ENCODE measurements at places on chromosomes 16 and 17.
A peak's percentile ranks its signal among the peaks of the same experiment; 100 is the strongest.

DNA sequence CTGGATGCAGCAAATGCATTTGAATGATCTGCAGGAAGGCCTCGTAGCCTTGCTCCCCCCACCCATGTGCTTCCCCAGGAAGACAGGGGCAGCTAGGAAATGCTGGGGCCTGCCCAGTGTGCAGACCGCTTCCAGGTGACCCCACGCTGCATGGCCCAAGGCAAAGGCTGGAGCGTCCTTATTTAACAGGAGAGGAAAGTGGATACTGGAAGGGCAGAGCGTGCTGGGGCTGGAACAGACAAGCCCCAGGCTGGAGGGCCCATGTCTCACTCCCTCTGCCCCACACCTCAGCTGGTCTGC lies 26.1 kb upstream of the NPTX1 start:
- DNase-seq = no peak

GRCh38 chr16:75446416-75446815 lies 13.1 kb upstream of the CFDP1 start:
- no peak for DNase-seq

DNA sequence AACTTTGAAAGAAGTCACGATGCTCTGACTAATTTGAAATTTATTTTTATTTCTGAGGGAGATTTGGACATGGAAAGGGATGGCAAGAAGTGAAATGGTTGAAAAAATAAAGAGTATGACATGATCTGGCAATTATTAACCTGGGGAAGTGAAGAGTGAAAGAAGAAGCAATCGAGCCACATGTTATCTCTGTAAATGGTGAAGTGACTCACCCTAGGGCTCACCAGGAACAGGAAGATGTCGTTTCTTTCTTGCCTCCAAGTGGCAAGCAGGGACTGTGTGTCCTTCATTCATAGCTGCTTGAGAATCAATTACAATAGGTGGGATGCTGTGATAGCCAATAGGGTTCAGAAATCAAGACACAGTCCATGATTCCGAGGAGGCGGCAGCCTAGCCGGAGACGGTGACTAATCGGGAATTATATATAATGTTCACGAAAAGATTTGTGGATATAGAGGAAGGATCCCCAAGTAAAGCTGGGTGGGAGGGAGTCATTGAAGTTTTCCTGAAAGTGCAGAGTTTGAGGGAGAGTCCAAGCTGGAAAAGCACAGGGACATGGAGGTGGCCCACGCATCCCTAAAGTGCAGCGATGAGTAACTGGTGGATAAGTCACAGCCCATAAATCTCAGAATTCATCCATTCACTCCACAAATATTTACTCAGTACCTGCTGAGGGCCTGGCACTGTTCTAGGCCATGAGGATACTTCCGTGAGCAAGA lies 18.2 kb upstream of the KRT20 start:
- DNase-seq = no peak

- DNase-seq = no peak
Measured at GRCh38 chr16:88466175-88466862, 13.2 kb downstream of the ZFPM1 start.

DNA sequence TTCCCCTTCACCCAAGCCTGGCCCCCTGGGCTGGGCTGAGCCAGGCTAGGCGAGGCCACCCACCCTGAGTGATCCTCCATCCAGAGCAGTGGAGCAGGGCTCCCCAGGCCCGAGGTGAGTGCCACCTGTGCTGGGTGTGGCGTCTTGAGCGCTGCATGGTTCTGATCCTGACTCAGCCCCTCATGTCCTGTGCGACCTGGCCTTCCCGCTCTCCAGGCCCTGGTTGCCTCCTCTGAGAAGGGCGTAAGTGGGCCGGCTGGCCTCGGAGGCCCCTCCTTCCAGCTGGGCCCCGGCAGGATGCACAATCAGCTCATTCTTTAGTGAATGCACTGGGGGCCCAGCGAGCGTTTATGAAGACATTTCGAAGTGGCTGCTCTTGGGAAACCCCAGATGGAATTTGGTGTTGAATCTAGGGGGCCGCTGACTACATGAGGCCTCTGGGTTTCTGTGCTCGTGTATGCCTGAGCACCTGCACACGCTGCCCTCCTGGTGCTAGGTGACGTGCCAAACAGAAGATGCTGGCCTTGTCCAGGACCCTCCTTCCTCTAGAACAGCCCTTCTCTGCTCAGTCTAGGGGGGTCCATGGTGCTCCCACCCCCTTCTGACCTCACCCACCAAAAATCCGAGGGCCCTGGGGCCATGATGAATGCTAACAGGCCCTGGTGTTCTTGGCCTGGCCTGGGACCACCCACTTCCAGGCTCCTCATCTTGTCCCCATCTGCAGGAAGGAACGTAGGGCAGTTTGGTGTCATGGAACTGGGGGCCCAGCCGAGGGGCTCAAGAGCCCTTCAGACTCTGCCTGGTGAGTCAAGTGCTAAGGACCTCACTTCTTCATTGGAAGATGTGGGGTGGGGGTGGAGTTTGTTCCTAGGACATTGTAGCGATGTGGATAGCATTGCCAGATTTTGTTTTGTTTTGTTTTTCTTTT lies 3.6 kb upstream of the TMEM92 start:
- DNase-seq = peak; percentile 79

GRCh38 chr17:31510308-31511194 lies 119.1 kb downstream of the RAB11FIP4 start:
- DNase-seq = no peak

- no peak for DNase-seq
Measured at GRCh38 chr17:51372345-51373004, 112.1 kb downstream of the UTP18 start.

GRCh38 chr17:46851029-46851741 lies at the start of gene WNT9B:
WNT9B (plus strand) TSS chr17:46851583; CDS start chr17:46851639, 56 bp downstream.
- no peak for DNase-seq

DNA sequence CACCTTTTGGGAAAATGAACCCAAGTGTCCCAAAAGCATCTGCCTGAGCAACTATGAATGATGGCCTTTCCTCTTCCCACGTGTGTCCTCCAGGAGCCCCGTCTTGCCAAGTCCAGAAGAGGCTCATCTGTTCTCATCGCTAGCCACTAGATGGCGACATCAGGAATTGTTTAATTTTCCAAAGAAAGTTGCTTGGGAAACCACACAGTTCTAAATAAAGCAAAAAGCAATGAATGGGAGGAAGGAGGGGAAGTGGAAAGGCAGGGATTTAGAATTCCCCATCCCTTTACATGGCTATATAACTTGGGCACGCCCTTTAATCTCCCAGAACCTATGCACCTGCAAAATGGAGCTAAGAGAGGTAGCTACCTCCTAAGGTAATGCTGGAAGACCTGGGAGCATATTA lies 9.0 kb upstream of the CDH5 start:
- DNase-seq = no peak

- no peak for DNase-seq
Measured at GRCh38 chr16:80526418-80527061, 14.3 kb upstream of the DYNLRB2 start.

- DNase-seq = no peak
Measured at GRCh38 chr17:55859301-55859795, 108.5 kb downstream of the PCTP start.

GRCh38 chr16:46929378-46930332 lies 43.8 kb downstream of the DNAJA2 start:
- no peak for DNase-seq

GRCh38 chr17:82536512-82537201 lies 17.1 kb downstream of the FOXK2 start:
- no peak for DNase-seq

- DNase-seq = no peak
Measured at GRCh38 chr17:31072186-31072585, 22.6 kb upstream of the NF1 start.

DNA sequence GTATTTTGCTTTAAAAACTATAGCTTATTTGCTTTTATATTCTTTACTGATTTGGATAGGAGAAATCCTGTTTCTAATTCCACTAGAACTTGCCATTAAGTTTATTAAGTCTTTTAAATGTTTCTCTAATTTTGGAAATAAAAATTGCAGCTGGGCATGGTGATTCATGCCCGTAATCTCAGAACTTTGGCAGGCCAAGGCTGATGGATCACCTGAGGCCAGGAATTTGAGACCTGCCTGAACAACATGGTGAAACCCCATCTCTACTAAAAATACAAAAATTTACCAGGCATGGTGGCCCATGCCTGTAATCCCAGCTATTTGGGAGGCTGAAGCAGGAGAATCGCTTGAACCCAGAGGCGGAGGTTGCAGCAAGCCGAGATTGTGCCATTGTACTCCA lies 30.7 kb downstream of the DNAH17 start:
- DNase-seq = no peak

DNA sequence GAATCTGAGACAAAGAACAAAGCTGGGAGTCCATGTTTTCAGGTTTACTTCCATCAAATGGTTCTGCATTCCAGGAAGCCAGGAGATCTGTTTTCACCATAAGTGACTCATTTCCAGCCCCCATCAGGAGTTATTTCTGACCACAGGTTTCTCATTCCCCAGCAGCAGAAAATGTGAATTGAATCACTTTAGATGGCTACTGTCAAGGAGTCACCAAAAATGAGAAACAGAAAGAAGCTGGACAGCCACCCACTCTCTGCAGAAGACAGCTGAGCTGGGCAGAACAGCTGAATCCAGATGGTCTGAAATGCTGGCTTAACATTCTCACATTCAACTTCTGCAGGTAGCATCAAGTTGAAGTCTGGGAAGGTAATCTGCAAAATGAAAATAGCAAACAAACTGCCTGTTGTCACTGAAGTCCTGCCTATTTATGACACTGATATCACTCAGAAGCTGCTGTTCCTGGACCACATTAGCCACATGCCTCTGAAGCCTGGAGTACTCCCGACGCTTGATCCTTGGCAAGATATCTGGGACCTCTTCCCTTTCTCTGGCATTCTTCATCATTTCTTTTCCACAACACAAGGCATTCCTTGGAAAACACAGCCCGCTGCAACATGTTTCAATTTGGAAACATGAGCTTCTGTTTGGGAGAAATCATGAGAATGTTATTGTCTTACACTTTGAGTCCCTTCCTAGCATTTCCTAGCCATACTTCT lies 15.3 kb downstream of the CCL11 start:
- DNase-seq = peak; percentile 55

DNA sequence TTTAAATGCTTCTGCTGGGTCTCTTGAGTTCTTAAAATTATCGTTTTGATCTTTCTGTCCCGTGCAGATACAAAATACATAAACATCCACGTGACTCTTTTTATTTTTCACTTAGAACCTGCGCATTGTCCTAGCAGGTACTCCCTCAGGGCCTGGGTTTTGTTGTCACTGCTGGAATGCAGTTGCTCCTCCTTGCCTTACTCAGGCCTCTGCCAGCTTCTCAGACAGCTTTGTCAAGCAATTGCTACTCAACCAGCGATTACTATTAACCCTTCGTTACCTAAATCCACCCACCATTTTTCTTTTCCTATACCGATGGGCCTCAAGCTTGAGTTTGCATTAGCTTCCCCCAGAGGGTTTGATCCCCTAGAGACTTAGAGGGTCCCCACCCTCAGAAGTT lies 405.9 kb upstream of the RBFOX1 start:
- DNase-seq = no peak

GRCh38 chr16:77574867-77575624 lies 140.2 kb upstream of the ADAMTS18 start:
- DNase-seq = peak; percentile 71

- no peak for DNase-seq
Measured at GRCh38 chr17:37829592-37830123, 84.8 kb upstream of the HNF1B start.

DNA sequence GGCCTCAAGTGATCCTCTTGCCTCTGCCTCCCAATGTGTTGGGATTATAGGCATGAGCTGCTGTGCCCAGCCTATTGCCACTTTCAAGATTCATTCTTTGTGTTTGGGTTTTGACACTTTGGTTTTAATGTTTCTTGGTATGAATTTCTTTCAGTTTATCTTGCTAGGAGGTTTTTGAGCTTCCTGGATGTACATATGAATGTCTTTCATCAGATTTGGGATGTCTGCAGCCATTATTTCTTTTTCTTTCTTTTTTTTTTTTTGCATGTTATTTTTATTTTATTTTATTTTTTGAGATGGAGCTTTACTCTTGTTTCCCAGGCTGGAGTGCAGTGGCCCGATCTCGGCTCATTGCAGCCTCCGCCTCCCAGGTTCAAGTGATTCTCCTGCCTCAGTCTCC lies 18.5 kb downstream of the MRPL45 start:
- DNase-seq = no peak

DNA sequence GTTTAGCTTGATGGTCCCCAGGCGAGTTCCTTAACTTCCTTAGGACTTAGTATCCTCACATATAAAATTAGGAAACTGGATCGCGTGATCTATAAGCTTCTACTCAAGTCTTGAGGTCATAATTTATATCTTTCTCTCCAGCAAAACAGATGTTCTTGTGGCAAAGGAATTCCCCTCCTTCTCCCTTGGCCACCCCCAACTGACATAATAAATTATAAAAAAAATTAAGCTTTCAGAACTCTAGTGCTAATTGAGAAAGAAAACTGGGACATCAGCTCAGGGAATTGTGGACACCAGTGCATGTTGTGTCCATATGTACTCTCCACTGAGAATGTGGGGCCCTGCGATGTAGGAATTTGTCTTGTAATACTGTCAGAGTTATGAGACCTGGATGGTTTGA lies 13.5 kb downstream of the GNAO1 start:
- no peak for DNase-seq

- DNase-seq = no peak
Measured at GRCh38 chr17:43952724-43953666, 745 bp downstream of the PYY start.

- DNase-seq = no peak
Measured at GRCh38 chr17:4488989-4489595, 9.6 kb upstream of the SPNS2 start.

DNA sequence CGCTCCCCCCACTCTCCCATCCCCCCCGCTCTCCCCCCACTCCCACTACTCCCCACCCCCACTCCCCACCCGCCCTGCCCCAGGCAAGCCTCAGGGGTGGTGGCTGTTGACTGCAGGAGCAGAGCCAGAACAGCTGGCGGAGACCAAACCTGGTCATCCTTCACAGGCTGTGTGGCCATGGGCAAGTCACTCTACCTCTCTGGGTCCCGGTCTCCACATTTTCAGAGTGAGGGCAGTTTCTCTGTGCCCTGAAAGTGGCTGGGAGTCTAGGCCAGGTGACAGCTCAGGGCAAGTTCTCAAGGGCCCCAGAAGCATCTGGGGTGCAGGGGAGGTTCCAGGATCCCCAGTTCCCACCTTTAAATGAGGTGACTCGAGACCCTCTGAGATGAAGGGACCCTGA lies 15.1 kb upstream of the BAHCC1 start:
- DNase-seq = no peak

GRCh38 chr17:70796757-70797156 lies 627.4 kb downstream of the KCNJ2 start:
- no peak for DNase-seq

GRCh38 chr17:74453665-74454196 lies 12.7 kb upstream of the CD300A start:
- DNase-seq = no peak

Measured in coronary artery (tissue), 2 donors.